Activated T-cell treated with anti-CD3 and anti-CD28 coated beads, Interleukin-2, amount 50 U/mL, for 4 hours (primary cell): ENCODE measurements at places on chromosomes 5 and 9.
A peak's percentile ranks its signal among the peaks of the same experiment; 100 is the strongest.

- DNase-seq, result no peak
Observed at GRCh38 chr9:131406563-131407436, 12.9 kb downstream of the PRRC2B start.

- no peak for DNase-seq
Observed at GRCh38 chr9:92618633-92619225, 51.2 kb downstream of the IPPK start.

DNA sequence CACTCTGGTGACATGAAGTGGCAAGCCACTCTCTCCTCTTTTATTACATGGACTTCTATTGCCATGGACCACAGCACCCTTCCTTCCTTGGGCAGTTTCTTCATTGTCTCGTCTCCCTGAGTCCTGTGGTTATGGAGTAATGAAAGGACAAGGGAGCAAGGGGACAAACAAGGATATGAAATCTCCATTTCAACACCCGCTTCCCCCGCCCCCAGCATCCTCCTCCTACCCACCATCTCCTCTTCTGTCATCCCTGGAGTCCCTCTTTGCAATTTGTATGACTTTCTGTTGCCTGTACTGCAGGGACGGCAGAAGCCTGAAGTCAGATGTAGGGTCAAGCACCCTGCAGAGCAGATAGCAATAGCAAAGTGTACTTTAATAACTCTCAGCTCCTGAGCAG is 300.7 kb upstream of the CLINT1 start:
- no peak for DNase-seq

DNA sequence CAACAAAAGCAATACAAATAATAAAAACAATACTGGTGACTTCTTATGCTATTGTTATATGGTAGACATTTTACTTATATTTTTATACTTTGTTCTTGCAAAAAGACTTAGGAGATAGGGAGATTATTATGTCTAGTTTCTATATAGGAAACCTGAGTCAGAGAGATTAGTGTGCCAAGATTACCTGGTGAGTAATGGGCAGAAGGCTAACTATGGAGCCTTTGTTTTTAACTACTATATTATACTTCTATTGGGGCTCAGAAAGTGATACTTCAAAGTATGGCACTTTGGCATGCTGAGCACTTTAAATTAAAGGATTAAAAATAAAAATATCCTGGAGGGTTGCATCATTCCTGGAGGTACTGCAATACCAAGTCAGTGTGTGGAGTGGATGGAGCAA is 117.5 kb upstream of the CLINT1 start:
- DNase-seq, result no peak

DNA sequence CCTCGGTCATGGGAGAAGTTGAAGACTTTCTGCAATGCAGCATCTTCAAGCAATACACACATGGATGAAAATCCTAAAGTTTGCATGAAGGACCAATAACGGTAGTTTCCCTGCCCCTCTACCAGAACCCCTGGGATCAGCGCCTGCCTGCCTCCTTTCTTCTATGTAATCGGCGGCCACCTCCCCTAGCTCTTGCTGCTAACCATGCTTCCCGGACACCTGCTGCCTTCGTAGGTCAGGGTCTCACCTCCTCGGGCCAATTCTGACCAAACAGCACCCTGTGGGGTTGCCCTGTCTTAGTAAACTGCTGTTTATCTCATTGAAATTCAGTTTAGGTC is 388 bp upstream of the MED10 start:
- no peak for DNase-seq

GRCh38 chr5:76855961-76856360 is 6.1 kb downstream of the S100Z start:
- DNase-seq, result peak; percentile 13

DNA sequence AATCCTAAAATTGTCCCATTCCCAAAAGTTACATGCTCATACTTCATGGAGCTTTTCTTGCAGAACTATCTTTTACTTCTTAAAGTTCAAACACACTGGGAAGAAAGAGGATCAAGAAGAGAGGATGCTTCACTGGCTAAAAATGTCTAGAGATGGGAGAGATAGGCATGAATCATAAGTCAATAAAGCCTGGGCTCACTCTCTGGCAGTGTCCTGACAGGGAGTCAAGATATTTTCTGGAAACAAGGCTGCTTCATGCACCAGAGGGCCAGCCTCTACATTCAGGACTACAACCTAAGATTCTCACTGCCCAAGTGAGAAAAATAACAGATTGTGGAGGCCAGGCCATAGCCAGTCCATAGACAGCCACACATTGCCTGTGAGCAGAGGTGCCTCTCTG is 1358.4 kb downstream of the EFNA5 start:
- no peak for DNase-seq

- no peak for DNase-seq
Observed at GRCh38 chr5:116478491-116478890, 96.1 kb downstream of the SEMA6A start.

- no peak for DNase-seq
Observed at GRCh38 chr5:112848116-112848811, 12.8 kb upstream of the SRP19 start.

DNA sequence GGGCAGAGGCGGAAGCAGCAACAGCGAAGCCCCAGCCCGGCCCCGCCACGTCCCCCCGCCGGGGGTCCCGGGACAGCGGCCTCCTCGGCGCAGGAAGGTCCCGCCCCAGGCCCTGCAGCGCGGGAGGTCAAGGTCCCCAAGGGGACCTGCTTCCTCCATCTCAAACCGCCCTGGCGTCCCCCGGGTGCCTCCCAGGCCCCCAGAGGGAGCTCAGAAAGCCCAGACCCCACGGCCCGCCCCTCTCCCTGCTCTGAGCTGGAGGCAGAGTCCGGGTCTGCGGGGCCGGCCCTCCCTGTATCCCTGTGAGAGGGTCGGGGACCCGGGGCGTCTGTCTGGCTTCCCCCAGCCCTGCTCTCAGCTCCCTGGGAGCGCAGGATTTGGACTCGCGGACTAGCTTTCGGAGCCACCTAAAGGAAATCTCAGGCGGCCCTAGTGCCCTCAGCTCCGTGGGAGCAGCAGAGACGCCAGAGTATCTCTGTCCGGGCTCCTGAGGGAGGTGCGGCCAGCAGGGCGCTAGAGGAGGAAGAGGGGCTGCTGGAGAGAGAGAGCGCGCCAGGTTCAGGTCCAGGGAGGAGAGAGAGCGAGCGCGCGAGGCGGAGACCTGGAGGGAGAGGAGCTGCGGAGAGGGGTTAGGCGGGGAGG is 30.7 kb downstream of the EXOC3 start:
- DNase-seq, result peak; percentile 17

DNA sequence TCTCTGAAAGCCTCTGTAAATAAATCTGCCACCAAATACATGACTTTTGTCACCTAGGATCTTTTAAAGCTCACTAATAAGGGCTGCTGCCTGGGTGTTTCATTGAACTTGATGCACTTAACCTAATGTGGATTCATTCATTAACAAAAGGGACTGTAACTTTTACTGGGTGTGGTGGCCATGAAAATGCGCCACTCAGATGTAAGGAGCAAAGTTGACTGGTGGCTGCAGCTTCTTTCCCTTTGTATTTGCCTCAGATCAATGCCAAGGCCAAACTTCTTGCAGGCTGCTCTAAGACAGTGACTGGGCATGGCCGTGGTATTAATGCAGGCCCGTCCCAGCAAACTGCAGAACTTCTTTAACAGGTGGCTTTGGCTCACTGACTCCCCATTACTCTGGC is 22.9 kb downstream of the FAM240B start:
- no peak for DNase-seq

DNA sequence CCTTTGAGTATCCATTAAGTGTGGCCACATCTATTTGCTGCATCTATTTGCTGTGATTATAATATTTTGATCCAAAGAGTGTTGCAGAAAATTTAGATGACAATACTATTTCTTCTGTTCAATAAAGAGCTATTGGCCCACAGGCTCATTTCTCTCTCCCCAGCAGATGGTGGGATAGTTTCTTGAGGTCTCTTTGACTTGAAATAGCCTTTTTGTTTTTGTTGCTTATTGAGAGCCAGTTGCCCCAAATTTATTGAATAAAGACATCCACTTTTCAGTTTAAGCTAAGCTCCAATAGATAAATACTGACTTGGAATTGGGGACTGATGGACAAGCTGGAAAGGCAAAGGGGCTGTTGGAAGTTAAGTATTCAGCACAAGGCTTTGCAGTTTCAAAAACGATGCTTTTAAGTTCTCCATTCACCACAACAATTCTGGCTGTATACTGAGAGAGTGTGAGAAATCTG is 290.1 kb upstream of the MPDZ start:
- DNase-seq, result no peak

DNA sequence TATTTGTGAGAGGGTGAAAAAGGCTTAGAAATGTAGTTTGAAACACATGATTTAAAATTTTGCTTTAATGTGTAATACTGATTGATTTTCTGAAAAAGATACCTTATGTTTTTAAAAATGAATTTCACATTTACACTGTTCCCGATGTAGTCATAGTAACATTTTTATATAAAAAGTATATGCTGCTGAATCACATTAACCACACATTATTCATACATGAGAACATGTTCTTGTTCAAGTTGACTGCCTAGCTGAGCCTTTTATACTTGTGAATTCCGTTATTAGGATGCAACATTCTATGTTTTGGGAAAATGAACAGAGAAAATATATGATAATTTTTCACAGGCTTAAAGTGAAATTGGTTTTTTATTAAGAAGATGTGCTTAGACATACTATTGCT is 461.1 kb upstream of the NUDT12 start:
- no peak for DNase-seq

DNA sequence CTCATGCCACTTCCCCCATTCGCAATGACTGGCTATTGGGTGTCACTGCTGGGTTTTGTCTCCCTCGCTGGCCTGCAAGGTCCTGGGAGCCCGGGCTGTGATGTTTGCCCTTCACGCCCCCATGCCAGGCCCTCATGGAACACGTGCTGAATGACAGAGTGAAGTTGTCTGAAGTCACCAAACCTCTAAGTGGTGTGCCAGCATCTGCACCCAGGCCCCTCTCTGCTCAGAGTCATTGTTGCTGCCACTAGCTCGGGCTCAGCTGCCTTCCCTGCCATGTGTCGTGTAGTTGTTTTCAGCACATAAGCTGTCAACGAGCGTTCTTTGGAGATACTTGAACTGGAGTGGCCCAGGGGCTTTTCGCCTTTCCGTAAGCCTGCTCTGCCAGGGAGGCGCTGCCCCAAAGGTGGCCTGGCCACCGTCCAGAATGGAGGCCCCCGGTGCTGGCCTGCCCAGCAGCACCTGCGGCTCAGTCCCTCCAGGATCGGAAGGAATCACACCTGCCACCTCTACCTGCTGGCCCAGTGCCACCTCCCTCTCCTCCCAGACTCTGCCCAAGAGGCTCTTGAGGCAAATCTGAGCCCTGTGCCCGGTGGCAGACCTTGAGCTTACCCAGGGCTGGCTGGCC is 250.1 kb downstream of the PBX3 start:
- DNase-seq, result no peak

DNA sequence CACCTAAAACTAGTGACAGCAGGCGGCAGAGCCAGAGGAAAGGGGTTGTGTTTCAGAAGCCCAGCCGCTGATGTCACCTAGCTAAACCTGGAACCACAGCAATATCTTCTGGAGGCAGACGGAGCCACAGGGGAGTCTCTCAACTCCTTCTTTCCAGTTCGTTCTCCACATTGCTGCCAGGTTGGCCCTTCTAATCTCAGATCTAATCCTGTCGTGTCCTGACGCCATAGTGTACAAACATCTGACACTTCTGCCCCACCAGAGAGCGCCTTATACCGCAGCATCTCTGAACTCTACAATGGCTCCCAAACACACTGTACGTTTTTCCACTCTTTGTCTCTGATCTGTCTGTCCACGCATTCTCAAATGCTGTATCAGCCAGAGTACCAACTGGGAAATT is 240.0 kb downstream of the SMARCA2 start:
- no peak for DNase-seq

DNA sequence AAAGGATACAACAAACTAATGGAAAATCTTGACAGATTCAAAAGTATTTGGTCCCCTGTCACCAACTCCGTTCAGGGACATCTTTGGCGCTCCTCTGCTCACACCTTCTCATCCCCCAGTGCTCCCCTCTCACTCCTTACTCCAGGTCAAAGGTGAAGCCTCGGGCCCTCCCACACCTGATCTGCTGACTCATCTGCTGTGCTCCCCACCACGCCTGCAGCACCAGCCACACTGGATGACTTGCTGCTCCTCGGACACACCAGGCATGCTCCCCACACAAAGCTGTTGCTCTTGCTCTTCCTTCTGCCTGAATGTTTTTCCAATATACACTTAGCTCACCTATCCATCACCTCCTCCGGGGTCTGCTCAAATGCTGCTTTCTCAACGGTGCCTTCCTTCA is 123.4 kb downstream of the ESM1 start:
- DNase-seq, result no peak

- DNase-seq, result no peak
Observed at GRCh38 chr5:56024810-56025150, 30.0 kb upstream of the IL6ST start.

GRCh38 chr9:4514252-4515128 is 24.2 kb downstream of the SLC1A1 start:
- DNase-seq, result no peak

- no peak for DNase-seq
Observed at GRCh38 chr9:105725370-105725769, 31.0 kb downstream of the TMEM38B start.

DNA sequence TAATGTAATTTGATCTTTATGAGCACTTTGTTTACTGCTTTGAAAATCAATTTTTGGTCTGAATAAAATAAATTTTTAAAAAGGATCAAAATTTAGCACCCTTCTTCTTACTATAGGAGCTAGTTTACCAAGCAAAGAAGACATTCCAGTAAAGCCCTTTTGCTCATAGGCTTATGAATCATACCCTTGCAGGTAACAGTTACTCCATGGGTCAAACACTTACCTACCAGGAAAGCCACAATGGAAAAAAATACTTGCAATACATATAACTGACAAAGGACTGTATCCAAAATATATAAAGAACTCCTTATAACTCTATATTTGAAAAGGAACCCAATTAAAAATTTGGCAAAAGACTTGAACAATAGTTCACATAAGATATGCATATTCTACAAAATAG is 66.6 kb downstream of the SHOC1 start:
- no peak for DNase-seq

DNA sequence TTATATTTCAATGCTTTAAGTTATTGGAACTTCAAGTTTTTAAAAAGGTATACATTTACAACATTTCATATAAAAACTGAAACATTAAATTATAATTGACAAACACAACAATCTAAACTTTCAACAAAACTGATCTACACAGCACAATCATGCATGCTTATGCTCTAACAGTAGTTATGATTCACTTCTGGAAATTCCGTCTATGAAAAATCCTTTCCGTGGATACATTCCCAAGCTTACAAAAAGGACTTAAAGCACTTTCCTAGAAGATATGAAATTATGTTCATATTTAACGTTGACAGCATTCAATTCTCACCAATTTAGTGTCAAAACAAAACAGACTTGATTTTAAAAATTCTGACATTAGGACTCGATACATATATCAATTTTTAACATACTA is 3.7 kb downstream of the HNRNPH1 start:
- DNase-seq, result no peak

DNA sequence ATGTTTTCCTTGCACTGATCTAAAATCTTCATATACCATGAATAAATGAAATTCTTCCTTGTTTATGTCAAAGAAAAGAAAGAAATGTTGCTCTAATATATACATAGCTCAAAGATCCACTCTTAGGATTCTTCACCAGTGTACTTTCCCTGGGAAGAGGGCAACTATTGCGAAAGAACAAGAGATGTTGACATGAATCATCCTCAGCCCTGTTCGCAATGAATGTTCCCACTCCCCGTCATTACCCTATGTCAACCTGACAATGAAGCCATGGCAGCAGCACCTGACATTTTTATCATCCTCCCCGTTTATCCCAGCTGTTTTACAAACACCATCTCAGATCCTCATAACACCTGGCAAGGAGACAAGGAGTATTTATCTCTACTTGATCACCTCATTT is 409.1 kb upstream of the GRIA1 start:
- no peak for DNase-seq
